ENCODE measurements at places on chromosomes 3 and 15. TPM values are rescaled to one million over a fixed set of nuclear protein-coding genes. Genes with fewer than 3 reads are reported as not detected.

The QARS1 gene
- polyA plus RNA-seq, result 134 TPM

The FGF12 gene
- not detected for polyA plus RNA-seq

The CD86 gene
- polyA plus RNA-seq, result 1.1 TPM

The CHRD gene
- not detected for polyA plus RNA-seq

The PROS1 gene
- not detected for polyA plus RNA-seq

The SLC28A2 gene
- polyA plus RNA-seq, result not detected

The KCNAB1 gene
- 0.13 TPM for polyA plus RNA-seq

The C3orf80 gene
- polyA plus RNA-seq, result not detected

DNA sequence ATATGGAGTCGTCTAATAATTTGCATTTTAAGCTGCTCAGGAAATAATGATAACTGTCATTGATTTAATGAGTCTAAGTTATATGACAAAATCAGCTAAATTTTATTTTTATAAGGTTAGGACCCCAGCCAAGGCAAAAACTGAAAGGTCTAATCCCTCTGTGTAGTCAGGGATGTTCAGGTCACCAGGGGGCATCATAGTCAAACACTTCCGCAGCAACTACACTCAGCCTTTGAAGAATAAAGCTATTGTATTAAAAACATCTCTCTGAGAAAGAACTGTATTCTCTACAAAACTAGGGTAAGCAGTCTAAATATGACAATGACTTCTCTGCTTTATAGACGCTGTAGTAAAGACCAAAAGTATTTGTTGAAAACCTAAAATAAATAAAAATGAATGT, 15.0 kb downstream of the INTS14 start:
- H3K4me3 ChIP-seq, result no peak overlapping the region
- peaks cover 76% of the 10 kb centered on the region for H3K36me3 ChIP-seq
- no peaks in the 10 kb centered on the region for H3K27me3 ChIP-seq
- no peaks in the 10 kb centered on the region for H3K4me1 ChIP-seq
- H3K27ac ChIP-seq, result no peak overlapping the region

GRCh38 chr3:122004991-122005565, 17.0 kb downstream of the ILDR1 start:
- no peaks in the 10 kb centered on the region for H3K36me3 ChIP-seq
- DNase-seq, result no peak

DNA sequence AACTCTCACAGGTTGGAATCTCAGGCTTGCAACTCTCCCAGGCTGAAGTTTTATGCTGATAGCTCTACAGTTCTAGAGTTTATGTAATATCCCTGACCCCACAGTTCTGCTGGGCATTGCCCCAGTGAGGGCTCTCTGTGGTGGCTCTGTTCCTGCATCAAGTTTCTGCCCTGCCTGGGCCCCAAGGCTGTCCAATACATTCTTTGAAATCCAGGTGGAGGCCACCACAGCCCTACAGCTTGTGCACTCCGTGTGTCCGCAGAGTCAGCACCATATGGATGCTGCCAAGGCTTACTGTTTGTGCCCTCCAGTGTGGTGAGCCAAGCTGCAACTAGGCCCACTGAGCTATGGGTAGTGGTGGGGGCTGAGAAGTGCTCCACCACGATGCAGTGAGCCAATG, 1141.2 kb upstream of the EPHA6 start:
- no peak overlapping the region for H3K27ac ChIP-seq
- H3K4me1 ChIP-seq, result no peaks in the 10 kb centered on the region
- H3K27me3 ChIP-seq, result no peaks in the 10 kb centered on the region
- DNase-seq, result no peak

DNA sequence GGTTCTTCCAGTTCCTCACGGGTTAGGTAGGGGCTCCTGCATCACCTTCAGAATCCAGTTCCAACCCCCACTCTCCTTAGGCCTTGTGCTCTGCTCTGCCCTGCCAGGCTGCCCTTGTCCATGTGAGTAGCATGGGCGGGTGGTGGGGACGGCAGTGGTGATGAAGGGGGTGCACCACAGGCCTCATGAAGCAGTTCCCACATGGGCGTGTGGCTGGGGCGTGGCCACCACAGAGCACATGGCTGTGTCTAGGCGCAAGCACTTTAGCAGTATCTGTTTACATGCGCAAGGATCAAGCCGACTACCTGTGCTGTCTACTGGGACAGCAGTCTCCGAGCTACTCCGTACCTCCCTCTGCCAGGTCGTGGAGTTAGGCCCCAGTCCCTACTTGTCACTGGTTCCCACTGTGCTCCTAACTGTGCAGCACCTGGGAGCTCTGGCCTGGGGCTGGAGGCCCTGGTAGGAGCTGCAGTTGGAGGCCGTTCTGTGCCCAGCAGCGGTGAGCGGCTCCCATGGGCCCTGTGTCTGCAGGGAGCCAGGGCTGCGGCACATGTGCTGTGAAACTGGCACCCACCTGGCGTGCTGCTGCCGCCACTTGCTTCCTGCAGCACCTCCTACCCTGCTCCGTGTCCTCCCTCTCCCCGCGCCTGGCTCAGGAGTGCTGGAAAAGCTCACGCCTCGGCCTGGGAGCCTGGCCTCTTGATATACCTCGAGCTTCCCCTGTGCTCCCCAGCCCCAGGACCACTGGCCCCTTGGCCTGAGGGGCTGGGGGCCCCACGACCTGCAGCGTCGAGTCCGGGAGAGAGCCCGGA, 53.5 kb downstream of the PLXNA1 start:
- no peak for DNase-seq
- H3K4me3 ChIP-seq, result no peak overlapping the region
- no peak overlapping the region for H3K27ac ChIP-seq
- no peaks in the 10 kb centered on the region for H3K36me3 ChIP-seq
- H3K4me1 ChIP-seq, result no peaks in the 10 kb centered on the region

- no peak for DNase-seq
- no peaks in the 10 kb centered on the region for H3K36me3 ChIP-seq
- no peaks in the 10 kb centered on the region for H3K4me1 ChIP-seq
- H3K27me3 ChIP-seq, result no peaks in the 10 kb centered on the region
- H3K27ac ChIP-seq, result no peak overlapping the region
- H3K4me3 ChIP-seq, result no peak overlapping the region
Observed at GRCh38 chr15:84391191-84391590, 155.6 kb downstream of the GOLGA6L4 start.

Data from CD4-positive, CD25-positive, alpha-beta regulatory T cell (primary cell).